ENCODE measurements at places on chromosomes 12 and 14. TPM values are rescaled to one million over a fixed set of nuclear protein-coding genes. Genes with fewer than 3 reads are reported as not detected.

Gene TRAF3
- 18.4 TPM for total RNA-seq

Gene CSRP2
- 215 TPM for total RNA-seq

Gene VRTN
- not detected for total RNA-seq

DNA sequence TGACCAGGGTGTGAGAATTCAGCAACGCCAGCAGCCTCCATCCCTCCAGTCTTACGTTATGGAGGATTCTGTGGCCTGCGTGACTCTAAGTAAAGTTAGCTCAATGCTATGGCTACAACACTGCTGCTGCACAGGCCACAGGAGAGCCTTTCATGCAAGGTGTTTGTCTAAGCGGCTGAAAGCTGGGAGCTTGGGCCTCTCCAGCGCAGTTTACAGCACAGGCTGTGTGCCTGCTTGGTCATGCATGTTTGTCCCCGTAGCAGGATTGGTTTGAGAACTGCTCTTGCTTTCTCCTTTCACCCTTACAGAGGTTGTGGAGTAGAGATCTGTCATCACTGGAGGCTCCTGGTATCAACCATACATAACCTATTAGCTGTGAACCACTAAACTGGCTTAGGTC lies 113.1 kb upstream of the TMCC3 start:
- H3K27ac ChIP-seq: no peak overlapping the region
- no peak overlapping the region for H3K4me3 ChIP-seq
- DNase-seq: no peak
- no peaks in the 10 kb centered on the region for H3K27me3 ChIP-seq
- H3K36me3 ChIP-seq: no peaks in the 10 kb centered on the region
- peaks cover 23% of the 10 kb centered on the region for H3K4me1 ChIP-seq

DNA sequence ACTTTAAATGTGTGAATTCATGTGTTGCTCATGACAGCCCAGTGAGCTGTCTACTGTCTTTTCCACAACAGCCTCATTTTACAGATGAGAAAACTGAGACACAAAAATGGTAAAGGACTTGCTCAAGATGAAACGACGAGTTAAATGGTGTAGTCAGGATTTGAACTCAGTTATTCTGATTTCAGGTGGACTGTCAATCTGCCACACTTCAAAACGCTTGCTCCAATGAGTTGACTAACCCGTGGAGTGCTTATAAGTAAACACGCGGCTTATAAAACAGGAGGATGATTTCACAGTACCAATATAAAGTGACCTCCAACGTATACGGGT lies 652 bp upstream of the POLE2 start:
- H3K4me3 ChIP-seq: peak overlapping the region; percentile 83
- no peaks in the 10 kb centered on the region for H3K27me3 ChIP-seq
- no peaks in the 10 kb centered on the region for H3K36me3 ChIP-seq
- peaks cover 32% of the 10 kb centered on the region for H3K4me1 ChIP-seq

GRCh38 chr12:122615780-122616179 lies 87.4 kb downstream of the HCAR2 start:
- H3K27me3 ChIP-seq: no peaks in the 10 kb centered on the region
- no peak overlapping the region for H3K4me3 ChIP-seq
- peaks cover 8% of the 10 kb centered on the region for H3K36me3 ChIP-seq
- DNase-seq: no peak
- H3K27ac ChIP-seq: no peak overlapping the region
- no peaks in the 10 kb centered on the region for H3K4me1 ChIP-seq

DNA sequence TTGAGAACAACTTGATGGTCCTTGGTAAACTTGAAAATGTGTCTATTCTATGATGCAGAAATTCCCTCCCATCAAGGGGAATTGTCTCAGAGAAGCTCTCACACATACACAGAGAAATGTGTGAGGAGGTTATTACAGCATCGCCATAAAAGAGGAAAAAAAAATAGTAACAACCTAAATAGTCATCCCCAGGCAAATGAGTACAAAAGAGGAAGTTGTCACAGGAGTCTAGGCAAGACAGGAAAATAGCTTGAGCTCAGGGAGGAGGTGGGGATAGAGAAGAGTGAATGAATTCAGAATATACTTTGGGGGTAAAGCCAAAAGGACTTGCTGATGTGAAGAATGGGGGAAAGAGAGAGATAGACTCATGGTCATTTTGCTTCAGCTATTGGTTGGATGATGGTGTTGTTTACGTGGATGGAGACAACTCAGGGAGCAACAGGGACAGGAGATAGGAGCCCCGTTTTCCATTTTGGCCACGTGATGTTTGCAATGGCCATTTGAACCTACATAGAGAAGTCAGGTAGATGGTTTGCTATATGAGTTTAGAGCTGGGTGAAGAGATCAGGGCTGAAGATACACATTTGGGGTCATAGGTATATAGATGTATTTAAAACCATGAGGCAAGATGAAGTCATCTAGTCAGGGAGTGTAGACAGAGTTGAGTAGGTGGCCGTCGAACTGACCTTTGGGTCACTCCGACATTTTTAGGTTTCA lies 20.3 kb downstream of the LRRC74A start:
- no peak overlapping the region for H3K27ac ChIP-seq
- H3K27me3 ChIP-seq: peaks cover 19% of the 10 kb centered on the region
- no peak overlapping the region for H3K4me3 ChIP-seq
- H3K36me3 ChIP-seq: no peaks in the 10 kb centered on the region

DNA sequence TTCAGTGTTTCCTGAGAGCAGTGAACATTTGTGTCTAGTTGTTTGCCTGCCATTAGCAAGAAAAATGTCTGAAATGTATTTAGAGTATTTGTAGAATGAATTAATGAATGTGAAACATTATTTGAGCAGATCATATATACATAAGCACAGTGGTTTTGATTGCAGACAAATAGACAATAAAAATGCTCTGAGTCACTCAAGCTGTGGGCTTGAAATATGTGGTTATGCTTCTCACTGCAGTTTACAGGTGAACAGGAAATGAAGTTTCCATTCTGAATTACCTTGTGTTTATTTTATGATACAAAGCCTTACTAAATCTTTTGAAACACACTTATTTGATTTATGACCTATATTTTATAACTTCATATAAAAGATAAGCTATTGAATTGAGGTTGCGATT lies 827.7 kb downstream of the TMTC2 start:
- no peak overlapping the region for H3K27ac ChIP-seq
- peaks cover 3% of the 10 kb centered on the region for H3K27me3 ChIP-seq
- no peak for DNase-seq
- no peaks in the 10 kb centered on the region for H3K36me3 ChIP-seq
- no peaks in the 10 kb centered on the region for H3K4me1 ChIP-seq

Data from chondrocyte (in vitro differentiated cells).